ENCODE measurements at places on chromosomes 7 and 10.

DNA sequence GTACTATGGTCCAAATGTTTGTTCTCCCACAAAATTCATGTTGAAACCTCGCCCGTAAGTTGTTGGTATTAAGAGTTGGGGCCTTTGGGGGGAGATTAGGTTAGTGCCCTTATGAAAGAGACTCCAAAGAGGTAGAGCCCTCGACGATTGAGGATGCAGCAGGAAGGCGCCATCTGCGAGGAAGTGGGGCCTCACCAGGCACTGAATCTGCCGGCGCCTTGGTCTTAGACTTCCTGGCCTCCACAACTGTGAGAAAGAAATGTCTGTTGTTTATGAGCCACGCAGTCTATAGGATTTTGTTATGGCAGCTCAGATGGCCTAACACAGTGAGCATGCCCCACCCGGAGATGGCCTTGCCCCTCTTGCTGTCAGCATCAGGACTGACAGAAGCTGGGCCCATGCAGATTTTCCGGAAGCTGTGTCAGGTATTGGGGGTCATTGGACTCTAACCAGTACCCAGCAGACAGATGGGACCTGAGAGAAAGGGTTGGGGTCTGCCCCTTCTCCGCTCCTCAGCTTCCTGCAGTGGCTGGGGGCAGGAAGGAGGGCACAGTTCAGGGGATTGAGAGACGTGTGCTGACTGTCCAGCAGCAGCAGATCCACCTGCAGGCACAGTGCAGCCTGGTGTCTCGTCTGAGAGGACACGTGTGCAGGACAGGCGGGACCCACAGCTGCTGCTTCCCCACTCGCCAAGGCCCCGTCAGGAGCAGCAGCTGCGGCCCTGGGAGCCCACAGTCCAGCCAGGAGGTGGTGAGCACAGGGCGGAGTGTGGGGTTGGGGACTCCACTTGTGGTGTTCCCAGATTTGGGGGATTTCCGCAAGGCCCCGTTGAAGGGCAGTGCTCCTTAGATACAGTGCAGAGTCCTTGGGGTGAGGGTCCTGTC lies 47.8 kb downstream of the MGMT start:
- DNase-seq, result no peak

DNA sequence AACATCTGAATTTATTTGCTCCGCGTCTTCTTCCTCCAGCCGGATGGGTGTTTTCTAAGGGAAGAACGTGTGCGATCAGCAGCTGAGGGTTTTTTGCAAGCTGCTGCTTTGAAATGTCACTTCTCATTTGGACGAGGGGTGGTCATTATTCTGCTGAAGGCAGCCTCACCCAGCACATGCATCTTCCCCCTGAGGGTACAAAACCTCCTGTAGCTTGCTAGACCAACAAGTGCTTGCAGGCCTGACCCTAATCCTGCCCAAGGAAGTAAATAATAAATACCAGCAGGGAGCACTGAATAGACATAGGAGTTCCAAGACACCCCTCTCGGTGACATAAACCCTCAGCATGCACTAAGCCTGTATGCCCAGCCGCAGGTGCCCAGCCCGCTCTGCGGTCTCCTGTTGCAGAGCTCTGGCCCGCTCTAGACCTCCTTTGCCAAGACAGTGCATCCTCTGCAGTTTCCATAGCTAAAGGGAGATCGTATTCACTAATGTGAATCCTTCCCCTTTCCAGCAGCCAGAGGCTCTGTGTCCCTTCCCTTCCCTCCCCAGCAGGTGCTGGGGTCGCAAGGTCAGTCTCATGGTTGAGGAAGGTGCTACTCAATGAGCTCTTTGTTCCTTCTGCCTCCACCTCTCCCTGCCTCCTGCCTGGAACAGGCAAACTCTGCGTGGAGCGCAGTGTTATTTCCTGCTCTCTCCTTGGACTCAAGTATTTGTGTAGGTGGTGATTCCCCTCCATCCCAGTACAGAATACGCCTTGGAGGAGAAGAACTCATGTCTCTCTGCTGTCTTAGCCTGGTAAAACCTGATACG lies 36.6 kb downstream of the SBDS start:
- DNase-seq, result no peak

DNA sequence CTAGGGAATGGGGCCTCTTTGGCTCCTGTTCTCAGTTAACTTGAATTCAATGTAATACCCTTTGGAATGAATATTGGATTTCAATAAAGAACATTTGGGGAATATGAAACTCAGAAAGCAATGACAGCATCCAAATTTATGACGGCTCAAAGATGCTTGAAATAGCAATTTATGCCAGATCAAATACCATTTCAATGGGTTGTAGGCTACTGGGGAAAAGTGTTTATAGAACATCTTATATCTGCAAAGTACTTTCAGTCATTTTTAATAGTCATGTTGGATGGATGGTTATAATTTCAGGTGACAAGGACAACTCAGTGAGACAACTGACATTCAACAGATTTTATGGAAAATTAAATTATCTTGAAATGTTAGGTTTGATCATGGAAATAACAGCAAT lies 772.7 kb downstream of the PHTF2 start:
- no peak for DNase-seq

- no peak for DNase-seq
These were observed 175.8 kb upstream of the PPP2R2D start for GRCh38 chr10:131724891-131725580.

DNA sequence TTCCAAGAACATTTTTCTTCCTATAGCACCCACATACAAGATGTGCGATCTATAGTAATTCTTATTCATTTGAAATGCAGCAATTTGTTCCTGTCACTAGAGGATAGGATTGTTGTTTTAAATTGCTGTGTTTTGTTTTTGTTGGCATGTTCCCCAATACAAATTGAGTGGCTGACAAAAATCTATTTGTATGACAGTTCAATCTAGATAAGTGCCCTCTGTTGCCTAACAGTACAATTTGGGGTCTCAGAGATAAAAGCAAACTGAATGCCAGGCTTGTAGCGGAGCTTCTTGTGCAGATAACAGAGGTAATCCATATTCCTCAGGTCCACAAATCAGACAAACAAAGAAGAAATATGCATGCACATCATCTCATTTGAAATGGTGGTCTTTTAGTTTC lies 68.8 kb downstream of the VTI1A start:
- no peak for DNase-seq

- no peak for DNase-seq
These were observed 22.8 kb upstream of the ORC5 start for GRCh38 chr7:104230606-104231005.

- DNase-seq, result no peak
These were observed 49.6 kb downstream of the EXOC6 start for GRCh38 chr10:92897916-92898315.

- DNase-seq, result no peak
These were observed 145.1 kb downstream of the C1GALT1 start for GRCh38 chr7:7327423-7327822.

- DNase-seq, result no peak
These were observed 29.2 kb upstream of the ELOVL3 start for GRCh38 chr10:102196893-102197292.

DNA sequence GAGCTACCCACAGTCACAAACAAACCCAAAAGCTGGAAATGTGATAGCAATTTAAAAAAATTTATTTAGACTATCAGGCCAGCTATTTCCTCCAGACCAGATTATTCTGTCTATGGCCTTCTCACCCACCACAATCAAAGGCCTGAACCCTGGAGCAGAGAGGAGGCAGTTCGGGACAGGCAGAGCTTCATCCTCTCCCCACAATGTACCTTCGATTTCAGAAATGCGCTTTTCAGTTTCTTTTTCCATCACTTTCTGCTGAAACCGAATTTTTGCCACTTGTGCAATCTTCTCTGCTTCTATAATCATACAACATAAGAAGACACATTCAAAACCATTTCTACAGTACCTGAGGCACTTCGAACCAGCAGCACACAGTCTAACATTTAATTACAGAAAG lies 29.9 kb downstream of the ERLIN1 start:
- DNase-seq, result no peak

DNA sequence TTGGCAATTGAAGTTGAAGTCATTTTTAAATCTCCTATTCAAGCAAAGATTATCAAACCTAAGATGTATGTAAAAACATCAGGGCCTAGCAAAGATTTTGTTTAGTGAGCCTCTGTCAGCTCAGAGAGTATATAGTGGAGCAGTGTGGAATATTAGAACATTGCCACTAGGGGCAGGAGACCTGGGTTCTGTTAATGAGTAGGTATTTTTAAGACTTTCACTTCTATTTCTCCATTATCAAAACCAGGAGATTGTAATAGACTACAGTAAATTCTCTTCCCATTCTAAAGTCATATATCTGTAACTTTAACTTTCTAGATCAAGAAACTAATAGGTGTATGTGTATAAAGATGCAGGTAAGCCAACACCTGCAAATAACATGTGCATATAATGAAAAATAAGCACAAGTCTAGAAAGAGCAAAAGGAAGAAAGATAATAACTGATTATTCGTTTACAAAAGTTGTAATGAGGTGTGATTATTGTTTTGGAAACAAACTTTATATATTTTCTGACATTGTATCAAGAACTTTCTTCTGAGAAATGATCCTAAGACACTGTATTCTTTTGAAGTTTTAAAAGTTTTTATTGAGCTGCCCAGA lies 64.4 kb downstream of the KCND2 start:
- DNase-seq, result no peak

DNA sequence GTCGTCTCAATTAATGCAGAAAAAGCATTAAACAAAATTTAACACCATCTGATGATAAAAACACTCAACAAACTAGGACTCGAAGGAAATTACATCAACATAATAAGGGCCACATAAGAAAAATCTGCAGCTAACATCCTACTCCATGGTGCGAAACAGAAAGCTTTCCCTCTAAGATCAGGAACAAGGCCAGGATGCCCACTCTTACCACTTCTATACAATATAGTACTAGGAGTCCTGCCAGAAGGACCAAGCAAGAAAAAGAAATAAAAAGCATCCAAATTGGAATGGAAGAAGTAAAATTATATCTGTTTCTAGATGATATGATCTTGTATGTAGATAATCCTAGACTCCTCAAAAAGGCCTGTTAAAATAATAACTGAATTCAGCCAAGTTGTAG lies 143.8 kb upstream of the GPR22 start:
- no peak for DNase-seq

DNA sequence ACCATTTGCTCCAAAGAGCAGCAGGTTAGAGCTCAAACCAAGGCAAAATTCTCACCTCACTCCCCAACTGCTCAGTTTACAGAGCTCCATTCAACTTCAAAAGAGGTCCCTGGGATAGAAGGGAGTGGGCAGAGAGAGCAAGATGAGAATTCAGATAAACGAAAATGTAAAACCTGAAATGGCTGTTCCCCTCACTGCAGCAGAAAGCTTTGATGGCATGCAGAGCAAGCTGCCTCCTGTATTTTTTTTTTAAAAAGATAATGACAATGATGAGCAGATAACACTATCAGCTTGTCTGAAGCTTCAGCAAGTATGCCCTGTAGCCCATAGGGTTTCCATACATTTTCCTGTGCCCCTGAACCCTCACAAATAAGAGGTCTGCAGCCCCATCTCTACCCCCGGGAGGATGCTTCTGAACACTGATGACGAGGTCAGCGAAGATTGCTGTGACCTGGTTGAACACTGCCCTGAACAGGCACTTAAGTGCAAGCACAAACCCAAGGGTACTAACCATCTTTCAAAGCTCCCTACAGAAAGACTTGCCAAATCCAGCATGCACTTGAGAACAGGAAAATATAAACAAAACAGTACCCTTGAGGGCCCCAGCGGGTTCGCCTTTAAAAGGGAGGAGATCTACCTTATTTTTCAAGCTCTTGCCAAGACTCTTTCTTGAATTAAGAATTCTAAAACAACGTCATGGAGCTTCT lies 81.3 kb downstream of the GLI3 start:
- DNase-seq, result no peak

GRCh38 chr10:123132576-123133477 lies 2.9 kb upstream of the HMX3 start:
- DNase-seq, result no peak

DNA sequence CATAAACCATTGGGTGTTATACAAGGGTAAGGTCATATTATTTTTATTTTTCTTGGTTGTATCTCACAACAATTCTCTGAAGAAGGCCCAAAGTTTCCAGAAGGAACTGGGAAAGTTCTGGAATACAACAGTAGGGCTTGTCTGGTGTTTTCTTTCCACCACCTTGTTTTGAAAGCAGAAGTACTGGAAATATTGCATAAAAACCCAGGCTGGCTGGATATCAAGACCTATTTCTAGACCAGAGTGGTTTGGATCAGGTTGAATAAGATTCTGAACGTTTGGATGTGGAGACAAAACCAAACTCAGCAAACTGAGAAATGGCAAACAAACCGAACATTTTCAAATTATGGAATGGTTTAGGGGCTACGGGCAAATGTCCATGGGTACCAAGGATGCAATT lies 182.6 kb upstream of the FZD8 start:
- no peak for DNase-seq

- DNase-seq, result no peak
These were observed 1.1 kb downstream of the MARVELD1 start for GRCh38 chr10:97714401-97715258.

DNA sequence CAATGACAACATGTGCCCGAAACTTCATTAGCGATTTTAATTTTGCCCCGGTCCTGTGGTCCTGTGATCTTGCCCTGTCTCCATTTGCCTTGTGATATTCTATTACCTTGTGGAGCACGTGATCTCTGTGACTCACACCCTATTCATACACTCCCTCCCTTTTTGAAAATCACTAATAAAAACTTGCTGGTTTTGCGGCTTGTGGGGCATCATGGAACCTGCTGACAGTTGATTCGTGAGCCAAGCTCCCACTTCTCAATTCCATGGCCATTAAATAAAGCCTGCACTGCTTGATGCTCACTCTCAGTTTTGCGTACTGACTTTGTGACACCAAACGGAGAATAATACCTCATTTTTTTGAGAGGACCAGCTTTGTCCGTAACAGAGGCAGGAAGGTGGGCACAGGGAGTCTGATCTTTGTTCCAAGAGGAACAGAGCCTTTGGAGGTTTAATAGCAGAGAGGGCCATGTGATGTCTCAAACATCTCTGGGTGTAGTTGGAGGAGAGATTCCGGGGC lies 3.8 kb upstream of the ADAMTS14 start:
- DNase-seq, result no peak

DNA sequence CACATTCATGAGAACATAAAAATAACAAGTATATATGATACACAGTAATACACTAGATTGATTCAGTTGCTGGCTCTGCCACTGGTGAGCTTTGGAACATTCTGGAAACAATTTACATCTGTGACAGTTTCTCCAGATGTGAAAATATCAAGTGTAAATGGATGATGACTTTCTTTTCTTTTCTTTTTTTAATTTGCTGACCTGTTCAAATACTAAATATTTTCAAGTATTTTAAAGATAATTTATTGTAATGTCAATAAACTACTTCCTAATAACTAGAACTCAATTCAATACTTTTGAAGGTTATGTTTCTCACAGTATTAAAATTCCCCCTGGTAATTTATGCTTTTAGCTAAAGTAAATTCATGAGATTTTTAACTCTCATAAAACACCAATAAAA lies 180.3 kb downstream of the CRPPA start:
- DNase-seq, result no peak
